ENCODE measurements at places on chromosomes 11 and 22.
A peak's percentile ranks its signal among the peaks of the same experiment; 100 is the strongest.

DNA sequence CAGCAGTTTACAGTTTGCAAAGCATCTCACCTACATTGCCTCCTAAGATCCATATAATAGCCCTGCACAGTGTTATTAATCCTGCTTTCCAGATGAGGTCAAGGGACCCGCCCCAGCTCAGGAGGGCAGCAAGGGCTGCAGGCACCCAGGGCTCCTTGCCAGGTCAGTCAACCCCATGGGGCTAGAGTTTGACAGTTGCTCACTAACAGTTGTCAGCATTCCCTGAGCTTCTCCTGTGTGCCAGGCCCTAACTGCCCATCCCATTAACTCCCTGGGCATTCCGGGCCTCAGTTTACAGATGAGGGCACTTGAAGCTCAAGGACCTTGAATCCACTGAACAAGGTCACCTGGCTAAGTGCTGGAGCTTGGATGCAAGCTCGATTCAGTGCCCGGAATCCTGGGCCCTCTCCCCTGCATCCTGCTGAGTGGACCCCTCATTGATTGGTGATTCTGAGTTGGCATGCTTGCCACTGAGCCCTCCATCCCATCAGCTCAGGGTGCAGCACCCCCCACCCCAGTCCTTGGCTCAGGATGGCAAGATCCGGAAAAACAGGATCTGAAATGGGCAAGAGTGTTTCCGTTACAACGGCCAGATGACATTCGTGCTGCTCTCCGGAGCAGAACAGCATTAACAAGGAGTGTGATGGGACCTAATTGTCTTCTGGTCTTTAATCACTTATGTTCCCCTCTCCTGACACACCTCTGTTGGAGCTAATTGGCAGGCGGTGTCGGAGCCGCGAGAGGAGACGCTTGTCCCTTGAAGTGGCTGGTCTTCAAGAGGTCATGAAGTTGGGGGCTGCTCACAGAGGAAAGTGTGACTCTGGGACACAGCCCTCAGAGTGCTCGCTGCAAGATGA lies 87.4 kb upstream of the SHISAL1 start:
- no peak for DNase-seq

GRCh38 chr11:33900159-33900840 lies 8.4 kb upstream of the LMO2 start:
- DNase-seq, result no peak

DNA sequence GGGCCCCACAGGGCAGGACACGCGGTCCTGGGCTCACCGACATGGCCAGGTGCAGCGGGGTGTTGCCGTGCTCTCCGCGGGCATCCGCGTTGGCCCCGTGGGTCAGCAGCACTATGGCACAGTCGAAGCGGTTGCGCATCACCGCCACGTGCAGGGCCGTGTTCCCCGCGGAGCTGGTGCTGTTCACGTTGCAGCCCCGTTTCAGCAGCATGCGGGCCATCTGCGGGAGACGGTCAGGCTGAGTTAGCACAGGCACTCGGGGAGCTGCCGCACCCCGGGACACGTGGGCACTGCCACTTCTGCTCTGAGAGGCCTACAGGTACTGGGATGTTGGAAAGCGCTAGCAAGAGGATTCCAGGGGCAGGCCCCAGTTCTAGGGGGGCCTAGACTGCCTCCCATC lies 22.3 kb upstream of the BAIAP2L2 start:
- no peak for DNase-seq

DNA sequence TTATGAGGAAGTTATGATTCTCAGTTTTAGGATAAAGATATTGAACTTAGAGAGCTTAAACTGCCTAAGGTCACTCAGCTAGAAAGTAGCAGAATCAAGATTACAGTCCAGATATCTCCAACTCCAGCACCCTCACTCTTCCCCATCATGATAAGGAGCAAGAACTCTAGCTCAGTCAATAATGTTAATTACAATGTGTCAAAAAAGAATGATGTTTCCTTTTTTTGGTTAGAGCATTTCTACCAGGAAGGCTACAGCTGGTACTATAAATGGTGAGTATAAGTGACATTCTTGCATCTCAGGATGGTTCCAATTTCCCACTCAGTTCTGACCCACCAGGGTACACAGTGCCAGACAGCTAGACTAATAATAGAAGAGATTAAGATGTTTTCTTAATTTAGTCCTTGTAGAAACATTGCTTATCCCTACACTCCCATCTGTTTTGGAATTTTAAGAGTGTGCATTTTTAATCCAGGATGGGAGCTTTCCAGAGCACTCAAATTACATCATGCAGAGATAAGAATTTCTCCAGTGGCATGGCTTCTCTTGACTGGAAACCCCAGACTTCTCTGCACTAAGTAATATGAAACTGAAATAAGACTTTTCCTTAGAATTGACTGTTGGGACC lies 21.6 kb upstream of the BBOX1 start:
- DNase-seq, result no peak

GRCh38 chr11:19076744-19077589 lies 16.4 kb upstream of the MRGPRX2 start:
- DNase-seq, result peak; percentile 67

DNA sequence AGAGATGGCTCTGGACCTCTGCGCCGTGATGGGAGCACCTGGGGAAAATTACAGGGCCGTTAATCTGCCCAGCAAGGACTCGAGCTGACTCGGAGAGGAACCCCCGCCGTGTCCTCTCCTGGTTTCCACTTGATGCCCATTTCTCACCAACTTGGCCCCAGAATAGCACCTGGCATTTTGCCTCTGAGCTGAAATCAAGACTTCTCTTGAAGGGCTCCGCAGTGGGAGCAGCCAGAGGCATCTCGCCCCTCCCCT lies 19.0 kb upstream of the CABP7 start:
- DNase-seq, result no peak

Measured in activated CD4-positive, alpha-beta T cell treated with anti-CD3 and anti-CD28 coated beads, Interleukin-2, amount 10 ng/mL, durations not matched to agents 7 days and 5 days (primary cell).